ENCODE measurements at places on chromosomes 13 and 19.
A peak's percentile ranks its signal among the peaks of the same experiment; 100 is the strongest.

DNA sequence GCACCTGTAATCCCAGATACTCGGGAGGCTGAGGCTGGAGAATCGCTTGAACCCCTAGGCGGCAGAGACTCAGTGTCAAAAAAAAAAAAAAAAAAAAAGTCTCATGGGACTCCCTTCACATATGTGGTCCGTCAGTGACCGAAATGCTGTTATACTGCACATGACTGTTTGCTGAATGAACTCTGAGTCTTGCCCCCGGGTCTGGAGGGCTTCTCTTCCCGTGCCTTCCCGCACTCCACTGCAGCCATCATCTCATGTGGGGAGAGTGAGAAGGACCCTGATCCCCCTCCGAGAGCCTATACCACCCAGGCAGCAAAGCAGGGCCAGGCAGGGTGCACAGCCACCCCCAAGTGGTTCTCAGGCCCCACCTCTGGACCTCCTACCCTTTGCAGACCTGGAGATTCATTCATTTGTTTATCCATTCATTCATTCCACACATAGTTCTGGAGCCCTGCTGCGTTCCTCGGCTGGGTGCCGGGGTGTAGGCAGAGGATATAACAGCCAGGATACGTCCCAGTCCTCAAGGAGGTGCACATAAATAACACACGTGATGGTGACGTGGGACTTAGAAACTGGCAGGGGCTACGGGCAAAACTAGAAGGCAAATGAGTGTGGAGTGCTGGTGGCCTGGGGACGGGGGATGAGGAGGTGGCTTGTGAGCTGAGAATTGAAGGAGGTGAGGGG lies 14.2 kb downstream of the NDUFA11 start:
- DNase-seq, result no peak

GRCh38 chr19:41637484-41637883 lies 10.6 kb upstream of the CEACAM4 start:
- no peak for DNase-seq

DNA sequence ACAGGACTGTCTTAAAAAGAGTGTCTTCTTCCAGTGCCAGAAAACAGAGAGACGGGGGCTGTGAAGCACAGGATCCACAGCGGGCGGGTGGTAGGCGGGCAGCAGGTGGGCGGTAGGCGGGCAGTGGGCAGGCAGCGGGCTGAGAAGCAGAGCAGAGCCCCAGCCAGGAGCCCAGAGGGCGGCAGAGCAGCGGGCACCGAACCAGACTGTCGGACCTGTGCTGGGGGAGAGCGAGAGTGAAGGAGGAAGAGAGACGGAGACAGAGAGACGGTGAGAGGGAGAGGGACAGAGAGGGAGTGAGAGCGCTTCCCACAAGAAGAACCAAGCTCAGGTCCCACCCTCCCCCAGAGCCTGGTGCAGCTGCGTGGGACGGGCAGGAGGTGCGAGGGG lies 30.3 kb downstream of the RASA3 start:
- DNase-seq, result no peak

DNA sequence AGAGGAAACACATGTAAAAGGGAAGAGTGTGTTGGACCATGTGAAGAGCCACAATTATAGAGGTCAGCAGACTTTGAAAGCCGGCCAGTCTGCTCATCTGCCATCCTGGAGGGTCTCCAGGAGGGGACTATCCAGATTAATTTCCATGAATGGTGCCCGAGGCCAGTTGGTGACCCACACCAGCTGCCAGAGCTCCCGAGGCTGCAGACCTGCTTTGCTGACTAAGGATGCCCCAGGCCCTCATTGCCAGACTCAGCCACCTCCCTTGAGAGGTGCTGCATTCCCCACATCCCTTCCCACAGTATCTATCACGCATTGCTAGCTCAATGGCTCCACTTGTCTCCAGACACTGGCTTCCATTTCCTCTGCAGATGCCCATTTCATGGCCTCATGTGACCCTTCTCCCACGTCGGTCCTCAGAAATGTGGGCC lies 110.3 kb downstream of the NALCN start:
- DNase-seq, result no peak

DNA sequence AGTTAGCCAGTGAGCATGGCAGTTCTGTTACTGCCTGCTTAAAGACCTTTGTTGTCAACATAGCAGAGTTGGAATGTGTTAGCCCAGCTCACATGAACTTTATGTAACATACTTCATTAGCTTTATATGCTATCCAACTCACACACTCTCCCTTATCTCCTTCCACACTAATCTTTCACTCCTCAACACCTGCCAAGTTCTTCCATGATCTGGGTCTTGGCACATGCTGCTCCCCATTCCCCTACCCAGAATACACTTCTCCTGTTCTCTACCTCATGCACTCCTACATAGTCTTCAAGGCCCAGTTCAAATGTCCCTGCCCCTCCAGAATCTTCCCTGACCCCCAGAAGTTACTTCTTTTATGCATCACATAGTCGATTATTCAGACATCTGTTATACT lies 179.3 kb downstream of the KATNAL1 start:
- no peak for DNase-seq

GRCh38 chr13:106424805-106425204 lies 110.7 kb downstream of the EFNB2 start:
- no peak for DNase-seq

- DNase-seq, result no peak
Observed at GRCh38 chr13:24127116-24127631, 33.3 kb upstream of the SPATA13 start.

GRCh38 chr13:113883314-113883811 lies 19.5 kb upstream of the GAS6 start:
- no peak for DNase-seq

- DNase-seq, result no peak
Observed at GRCh38 chr19:12117201-12117970, 22.8 kb downstream of the ZNF20 start.

GRCh38 chr19:12792853-12793289 lies 1.6 kb downstream of the JUNB start:
- peak; percentile 44 for DNase-seq

DNA sequence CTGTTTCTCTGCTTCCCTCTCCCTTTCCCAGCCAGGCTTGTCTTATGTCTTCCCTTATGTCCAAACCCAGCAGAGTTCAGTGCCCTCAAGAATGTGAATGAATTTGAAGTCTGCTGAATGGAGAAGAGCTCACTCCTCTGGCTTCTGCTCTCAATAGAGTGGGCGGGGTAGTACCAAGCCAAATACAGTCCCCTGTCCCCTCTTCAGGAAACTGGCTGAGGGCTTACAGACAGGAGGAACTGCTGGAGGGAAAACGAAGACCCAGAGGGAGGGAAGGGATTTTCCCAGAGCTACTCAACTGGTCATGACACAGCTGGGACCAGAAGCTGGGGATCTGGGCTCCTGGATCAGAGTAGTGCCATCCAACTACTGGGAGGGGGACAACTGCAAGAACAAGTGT lies 32.9 kb upstream of the POU2F2 start:
- DNase-seq, result no peak

DNA sequence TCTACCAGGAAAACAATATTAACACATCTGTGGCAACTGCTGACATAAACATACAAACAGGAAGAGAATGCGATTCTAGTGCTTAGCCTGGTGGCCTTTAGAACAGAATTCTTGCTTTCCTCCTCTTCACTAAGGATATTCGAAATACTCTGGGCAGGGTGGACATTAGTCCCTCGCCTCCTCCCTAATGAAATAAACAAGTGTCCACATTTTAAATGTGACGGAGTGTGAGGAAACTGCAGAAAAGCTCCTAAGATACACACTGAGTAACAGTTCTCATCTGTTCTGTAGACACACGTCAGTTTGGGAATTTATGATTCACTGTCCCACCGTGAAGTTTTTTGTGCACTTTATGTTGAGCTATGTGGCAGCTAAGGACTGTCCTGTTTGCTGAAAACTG lies 639 bp downstream of the STARD13 start:
- DNase-seq, result no peak

- DNase-seq, result no peak
Observed at GRCh38 chr13:69776937-69777336, 330.7 kb upstream of the ATXN8OS start.

DNA sequence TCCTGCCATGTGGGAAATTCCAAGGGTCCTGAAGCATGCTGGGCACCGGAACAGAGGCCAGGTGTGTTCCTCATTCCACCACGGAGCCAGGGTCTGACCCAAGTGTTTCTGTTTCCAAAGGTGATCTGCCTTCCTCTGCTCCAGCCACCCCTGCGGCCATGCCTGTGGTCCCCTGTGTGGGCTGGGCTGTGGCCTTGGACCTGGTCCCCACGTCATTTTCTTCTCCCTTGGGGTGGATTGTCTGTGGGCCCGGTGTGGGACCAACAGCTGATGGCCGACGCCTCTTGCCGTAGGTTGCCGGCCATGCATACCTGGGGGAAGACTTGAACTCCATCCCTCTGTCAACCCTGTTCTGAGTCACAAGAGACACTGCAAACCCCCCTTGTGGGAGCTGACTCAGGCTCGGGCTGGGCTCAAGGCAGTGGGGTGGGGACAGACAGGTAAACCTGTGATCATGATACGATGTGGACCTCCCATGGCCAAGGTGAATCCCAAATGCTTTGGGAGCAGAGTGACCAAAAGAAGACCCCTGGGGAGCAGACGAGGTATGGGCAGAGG lies 35.0 kb downstream of the ATP11A start:
- DNase-seq, result no peak

GRCh38 chr19:45457776-45458175 lies 10.0 kb upstream of the FOSB start:
- DNase-seq, result no peak

- no peak for DNase-seq
Observed at GRCh38 chr13:65787082-65787481, 1443.1 kb downstream of the PCDH9 start.

- no peak for DNase-seq
Observed at GRCh38 chr19:57850553-57851017, 926 bp downstream of the ZNF587 start.

All from SW 1271 (cell line).